ENCODE measurements at places on chromosomes 11 and 22.

- DNase-seq: no peak
These were observed 3.9 kb downstream of the GATD1 start for GRCh38 chr11:773425-773824.

DNA sequence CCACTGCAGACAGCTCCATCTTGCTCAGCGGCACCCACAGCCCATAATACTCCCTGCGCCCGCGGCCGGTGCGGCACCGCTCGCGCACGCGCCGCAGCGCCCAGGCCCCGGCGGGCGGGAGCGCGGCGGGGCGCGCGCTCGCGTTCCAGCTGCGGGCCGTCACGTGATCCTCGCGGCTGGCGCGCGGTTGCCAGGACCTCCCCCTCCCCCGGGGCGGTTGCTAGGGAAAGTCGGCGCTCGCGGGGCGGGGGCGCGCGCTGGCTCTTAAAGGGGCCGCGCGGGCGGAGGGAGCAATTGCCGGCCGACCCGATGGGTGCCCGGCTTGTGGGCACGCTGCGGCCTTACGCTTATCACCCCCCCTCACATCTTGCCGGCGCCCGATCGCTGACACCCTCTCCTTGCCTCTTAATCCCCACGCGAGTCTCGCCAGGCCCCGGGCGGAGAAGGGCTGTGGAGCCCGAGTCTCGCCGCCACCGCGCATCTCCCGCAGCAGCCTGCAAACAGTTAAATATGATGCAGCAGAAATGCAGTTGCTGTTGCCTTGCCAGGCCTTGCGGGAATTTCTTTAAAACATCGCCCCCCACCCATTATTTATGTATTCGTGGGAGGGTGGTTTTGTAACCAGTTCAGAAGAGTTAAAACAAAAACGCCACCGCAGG lies at the start of gene CBX6:
Gene CBX6, minus strand, starts transcription at position 45 of the 659 bp plus-strand sequence. Its CDS starts 26 bp downstream, at position 19.
- DNase-seq: peak; percentile 96

GRCh38 chr11:67056267-67057204 lies at the start of gene RHOD:
TSS of gene RHOD (plus strand) at chr11:67056847. CDS start at chr11:67056903, 56 bp downstream.
- DNase-seq: peak; percentile 74

DNA sequence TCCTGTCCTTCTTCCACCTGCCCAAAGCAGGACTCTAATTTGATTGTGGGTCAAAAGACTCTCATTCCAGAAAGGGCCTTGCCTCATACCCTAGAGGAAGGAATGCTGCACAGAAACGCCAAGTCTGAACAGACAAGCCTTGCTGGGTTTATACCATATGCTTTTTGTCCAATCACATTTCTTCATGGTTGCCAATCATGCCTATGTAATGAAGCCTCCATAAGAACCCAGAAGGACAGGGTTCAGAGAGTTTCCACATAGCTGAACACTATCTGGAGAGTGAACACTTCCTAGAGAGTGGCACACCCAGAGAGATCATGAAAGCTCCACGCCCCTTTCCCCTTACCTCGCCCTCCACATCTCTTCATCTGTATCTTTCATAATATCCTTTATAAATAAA lies 4.8 kb upstream of the SAA2 start:
- no peak for DNase-seq

GRCh38 chr11:87384078-87384729 lies 346.5 kb downstream of the TMEM135 start:
- DNase-seq: no peak

DNA sequence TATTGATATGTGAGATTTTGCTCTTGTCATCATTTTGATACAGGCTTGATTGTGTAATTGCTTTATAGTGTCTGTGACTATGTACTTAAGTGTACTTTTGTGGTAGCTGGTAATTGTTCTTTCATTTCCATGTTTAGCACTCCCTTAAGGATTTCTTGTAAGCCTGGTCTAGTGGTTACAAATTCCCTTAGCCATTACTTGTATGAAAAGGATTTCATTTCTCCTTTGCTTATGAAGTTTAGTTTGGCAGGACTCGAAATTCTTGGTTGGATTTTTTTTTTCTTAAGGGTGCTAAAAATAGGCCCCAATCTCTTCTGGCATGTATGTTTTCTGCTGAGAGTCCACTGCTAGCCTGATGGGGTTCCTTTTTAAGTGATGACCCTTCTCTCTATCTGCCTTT lies 346.8 kb downstream of the JRKL start:
- no peak for DNase-seq

- no peak for DNase-seq
These were observed 16.0 kb downstream of the RRP8 start for GRCh38 chr11:6587360-6587953.

GRCh38 chr22:31958625-31959239 lies 14.4 kb downstream of the YWHAH start:
- DNase-seq: no peak

DNA sequence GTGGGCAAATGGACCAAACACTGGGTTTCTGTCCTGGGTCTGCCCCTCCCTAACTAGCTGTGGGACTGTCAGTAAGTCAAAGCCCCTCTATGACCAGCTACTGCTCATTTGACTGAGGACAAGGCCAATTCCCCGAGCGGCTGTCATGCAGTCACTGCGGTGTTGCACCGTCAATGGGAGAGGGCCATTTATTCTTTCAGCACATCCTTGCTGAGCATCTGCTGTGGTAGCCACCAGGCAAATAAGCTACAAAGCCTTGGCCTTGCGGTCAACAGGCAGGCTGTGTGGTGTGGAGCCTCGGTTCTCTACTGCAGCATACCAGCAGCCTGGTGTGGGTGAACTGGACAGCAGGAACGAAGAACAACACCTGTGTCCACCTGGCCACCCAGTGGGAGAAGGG lies 25.8 kb upstream of the SERPIND1 start:
- no peak for DNase-seq

DNA sequence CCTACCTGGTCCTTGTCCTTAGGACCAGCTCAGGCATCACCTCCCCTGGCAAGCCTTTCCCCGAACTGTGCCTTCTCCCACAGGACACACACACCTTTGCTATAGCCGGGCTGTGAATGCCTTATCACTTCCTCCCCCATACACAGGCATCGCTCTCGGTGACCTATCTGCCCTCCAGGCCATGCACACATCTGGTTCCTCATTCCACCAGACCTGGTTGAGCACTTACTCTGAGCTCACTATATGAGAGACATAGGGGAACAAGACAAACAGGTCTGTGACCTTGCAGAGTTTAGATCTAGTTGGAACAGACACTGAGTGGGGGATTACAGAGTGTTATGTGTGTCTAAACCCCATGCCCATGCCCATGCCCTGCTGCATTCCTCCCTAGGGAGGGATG lies 3.1 kb upstream of the BCR start:
- DNase-seq: no peak

DNA sequence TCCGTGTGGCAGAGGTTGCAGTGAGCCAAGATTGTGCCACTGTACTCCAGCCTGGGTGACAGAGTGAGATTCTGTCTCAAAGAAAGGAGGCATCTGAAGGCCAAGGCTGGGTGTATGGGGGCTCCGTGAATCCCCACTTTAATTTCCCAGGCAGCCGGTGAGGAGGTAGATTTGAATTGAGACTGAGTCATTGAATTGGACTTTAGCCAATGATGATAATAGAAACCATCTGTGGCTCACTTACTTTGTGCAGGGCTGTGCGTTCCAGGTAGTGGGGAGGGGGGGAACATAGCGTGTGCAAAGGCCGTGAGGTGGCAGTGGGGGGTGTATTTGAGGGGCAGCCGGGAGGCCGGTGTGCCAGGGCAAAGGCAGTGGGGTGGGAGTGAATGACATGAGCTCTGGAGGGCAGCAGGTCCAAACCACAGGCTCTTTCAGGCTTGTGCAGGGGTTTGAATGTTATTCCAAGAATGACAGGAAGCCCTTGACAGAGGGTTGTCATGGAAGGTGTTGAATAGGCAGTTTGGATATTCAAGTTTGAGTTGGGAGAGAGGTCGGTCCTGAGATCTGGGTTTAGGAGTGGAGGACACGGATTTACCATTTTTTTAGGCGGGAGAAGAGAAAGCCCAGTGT lies 6.1 kb downstream of the ARHGAP8 start:
- no peak for DNase-seq

DNA sequence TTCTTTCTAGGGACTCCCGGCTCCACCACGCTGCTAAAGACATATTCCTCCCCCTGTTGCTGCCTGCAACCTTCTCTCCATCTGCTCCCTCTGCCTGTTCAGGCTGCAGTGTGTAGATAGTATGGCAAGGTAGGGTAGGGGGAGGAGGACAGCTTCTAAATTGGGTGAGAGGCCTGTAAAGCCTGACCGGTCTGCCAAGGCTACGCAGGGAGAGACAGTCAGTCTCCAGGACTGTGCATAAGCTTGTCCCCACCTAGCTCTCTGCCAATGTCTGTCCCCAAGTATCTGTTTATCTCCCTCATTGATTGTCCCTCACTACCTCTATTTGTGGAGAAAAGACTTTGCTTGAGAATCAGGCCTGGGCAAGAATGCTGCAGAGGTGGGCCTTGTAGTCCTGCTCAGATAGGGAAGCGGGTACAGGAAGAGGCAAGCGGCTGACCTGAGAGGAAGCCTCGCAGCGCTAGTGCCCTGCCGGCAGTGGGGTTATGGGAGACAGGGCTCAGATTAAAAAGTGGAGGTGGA lies 871 bp upstream of the SEZ6L start:
- DNase-seq: no peak

DNA sequence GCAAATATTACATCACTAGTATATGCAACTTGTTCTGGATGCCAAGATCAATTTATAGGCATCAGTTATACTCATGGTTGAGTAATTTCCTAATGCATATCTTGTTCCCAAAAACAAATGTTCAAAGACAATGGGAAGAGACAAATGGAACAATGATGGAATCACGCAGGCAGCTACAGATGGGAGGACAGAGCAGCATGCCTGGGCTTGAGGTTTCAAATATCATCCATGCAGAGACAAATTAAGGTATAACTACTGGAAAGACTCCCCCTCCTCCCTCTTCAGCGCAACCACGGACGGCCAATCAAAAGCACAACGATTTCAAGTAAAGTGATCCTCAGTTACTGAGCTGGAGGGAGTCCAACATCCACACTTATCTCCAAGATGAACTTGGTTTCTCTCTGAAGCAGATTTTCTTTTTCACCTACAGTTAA lies 106.8 kb downstream of the CCDC83 start:
- DNase-seq: no peak

- no peak for DNase-seq
These were observed 447.5 kb upstream of the KIRREL3 start for GRCh38 chr11:127448101-127448500.
